ENCODE measurements at places on chromosomes 4 and X.

GRCh38 chr4:28432348-28433025, 1571.8 kb downstream of the STIM2 start:
- no peak for DNase-seq

GRCh38 chr4:163701916-163702315, 207.4 kb downstream of the TMA16 start:
- no peak for DNase-seq

DNA sequence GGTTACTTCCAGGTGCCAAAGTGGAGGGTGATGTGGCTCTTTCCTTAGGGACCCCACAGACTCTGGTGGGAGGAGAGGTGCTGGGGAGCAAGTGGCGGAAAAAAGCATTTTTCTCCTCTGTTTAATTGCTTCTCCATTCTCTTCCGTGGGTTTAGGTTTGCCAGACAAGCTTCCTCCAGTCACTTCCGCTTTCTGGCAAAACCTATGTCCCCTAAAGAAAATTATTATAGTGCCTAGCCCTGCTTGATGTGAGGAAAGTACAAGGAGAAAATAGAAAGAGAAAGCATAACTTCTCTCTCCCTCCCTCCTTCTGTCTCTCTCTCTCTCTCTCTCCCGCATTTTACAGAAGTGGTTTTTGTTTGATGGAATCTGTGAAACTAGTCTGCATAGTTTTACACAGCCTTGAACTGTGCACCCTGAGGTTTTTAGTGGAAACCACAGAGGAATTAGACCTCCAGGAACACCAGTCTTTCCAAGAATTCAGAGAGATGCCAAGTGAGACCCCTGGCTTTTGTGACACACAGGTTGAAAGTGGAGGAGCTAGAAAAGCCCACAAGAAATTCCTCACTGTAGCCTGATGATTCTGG, 231.1 kb upstream of the ANXA3 start:
- DNase-seq = no peak

DNA sequence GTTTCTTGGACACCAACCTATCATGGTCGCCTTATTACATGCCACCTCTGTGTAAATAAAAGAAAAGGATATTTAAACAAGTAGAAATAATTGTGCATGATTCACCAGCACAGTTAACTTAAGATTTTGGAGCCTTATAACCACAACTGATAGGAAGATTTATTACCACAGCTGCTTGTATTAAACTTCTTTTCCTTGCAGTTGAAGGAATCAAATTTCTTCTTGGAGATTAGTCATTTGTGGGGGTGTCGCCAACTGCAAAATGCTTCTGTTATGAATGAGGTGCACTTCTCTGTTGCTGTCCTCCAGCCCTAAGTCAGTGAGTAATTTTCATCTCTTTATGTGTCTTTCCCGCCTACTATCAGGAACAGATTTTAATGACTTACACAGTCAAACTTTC, 73.3 kb downstream of the OR13H1 start:
- peak; percentile 45 for DNase-seq

DNA sequence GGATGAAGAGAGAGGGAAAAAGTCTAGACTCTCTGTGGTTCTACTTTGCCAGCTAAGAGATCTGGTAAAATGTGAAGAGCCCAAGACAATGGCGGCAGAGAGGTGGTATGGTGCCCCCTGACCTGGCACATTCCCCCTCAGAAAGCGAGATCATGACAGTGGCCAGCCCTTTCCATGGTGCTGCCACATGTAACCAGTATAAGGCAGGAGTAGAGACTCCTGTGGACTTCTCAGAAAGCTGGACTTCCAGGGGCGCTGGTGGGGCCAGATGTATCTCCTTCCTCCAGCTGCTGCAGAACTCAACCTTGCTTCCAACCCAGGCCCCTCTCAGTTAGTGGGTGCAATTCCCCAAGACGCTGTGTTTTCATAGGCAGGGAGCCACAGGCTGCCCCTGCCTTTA, 9.6 kb downstream of the CTAG1A start:
- DNase-seq = no peak
